DMS153 (cell line): ENCODE measurements at places on chromosomes 7 and 10.

GRCh38 chr10:103895411-103896186, 22.4 kb downstream of the STN1 start:
- DNase-seq: no peak

DNA sequence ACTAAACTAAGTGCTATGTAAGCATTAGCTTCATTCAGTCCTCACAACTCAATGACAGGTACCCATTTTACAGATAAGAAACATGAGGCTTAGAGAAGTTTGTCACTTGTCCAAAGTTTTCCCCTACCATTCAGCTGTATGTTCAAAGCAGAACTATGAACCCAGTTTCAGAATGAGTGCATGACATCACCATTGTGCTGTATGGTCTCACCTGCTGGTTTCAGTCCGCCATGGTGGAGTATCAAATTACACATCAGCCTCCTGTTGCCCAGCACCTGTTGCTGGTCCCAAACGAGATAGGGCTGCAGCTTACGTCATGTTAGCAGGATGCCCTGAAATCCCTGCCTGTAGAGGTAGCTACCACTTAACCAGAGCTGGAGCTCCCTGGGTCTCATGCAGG, 95.0 kb downstream of the DYNC1I1 start:
- peak; percentile 94 for DNase-seq

DNA sequence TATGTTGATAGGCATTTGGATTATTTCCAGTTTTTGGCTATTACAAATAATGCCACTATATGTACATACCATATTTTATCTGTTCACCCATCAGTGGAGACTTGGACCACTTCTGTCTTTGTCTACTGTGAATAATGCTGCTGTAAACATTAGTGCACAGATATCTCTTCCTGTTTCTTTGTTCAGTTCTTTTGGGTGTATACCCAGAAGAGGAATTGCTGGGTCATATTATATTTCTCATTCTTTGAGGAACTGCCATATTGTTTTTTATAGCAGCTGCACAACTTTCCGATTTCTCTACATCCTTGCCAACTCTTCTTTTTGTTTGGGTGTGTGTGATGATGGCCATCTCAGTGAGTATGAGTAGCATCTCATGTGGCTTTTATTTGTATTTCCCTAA, 218.0 kb downstream of the LRMDA start:
- no peak for DNase-seq

DNA sequence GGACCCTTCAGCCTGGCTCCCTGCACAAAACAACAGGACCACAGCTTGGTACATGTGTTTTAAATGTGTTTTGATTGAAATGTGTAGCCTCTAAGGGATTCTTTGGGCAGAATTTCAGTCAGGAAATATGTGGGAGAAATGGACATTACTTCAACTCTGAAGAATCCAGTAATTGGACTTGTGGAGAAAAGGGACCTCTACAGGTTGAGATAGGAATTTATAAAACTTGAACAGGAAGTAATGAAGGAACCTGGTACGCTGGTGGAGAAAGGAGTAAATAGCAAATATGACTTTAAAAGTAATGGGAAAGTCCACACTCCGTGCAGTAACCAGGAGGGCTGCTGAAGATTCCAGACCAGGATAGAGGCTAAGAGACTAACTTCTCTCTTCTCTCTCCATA, 220.5 kb downstream of the LHFPL3 start:
- no peak for DNase-seq

GRCh38 chr10:46286991-46287693, at the start of gene ANTXRL:
ANTXRL (plus strand) TSS chr10:46286997; CDS start chr10:46287263, 266 bp downstream.
- no peak for DNase-seq

- no peak for DNase-seq
Observed at GRCh38 chr7:37527109-37527508, 78.4 kb upstream of the ELMO1 start.

DNA sequence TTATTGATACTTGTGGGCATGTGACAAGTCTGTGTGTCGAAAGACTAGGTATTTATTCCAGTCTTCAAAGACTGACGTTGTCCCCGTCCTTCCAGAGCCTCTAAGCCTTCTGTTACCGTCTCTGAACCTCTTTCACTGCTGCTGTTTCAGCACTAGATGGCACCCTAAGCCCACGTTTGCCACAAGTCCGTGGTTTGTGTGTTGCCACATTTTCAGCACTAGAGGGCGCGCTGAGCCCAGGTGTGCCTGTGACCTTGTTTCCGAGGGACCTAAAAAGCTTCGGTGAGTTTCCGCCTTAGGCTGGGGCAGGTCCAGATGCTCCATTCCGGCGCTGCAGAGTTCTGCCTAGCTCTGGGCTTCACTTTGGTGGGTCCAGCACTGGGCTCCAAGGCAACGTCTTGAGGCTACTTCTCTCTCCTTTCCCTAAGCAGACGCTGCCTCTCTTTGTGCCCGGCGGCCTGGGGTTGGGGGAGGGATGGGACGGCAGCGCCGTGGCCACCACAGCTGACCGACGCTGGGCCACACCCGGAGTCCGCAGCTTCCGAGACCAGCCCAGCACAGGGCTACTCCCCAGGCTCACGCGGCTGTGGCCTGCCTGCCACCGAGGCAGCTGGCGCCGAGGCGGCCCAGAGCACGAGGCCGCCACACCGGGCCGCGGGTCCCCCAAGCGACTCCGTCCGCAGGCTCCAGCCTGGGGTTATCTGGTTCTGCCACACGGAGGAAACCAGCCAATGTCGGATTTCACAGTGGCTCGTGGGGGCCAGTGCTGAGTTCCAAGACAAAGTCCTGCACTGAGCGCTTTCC, 520.2 kb downstream of the REEP3 start:
- peak; percentile 48 for DNase-seq

GRCh38 chr10:18268005-18268404, 127.8 kb downstream of the CACNB2 start:
- no peak for DNase-seq

DNA sequence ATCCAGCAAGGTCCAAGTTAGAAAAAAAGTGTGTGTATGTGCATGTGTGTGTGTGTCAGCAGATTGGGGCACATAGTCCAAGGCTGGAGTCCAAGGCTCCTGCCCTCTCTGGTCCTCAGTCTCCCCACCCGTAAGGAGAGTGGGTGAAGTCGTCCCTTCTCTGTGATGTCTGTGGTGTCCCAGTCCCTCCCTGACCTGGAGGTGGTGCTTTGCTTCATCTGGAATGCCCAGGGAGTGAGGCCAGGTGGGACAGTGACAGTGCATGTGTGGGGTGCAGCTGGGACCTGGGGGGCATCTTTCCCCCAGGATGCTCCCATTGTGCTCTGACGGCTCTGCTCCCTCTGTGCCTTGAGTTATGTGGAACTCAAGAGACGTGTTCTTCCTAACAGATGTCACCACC, 18.0 kb downstream of the AQP1 start:
- DNase-seq: no peak

- no peak for DNase-seq
Observed at GRCh38 chr10:75407224-75407712, 5.7 kb upstream of the ZNF503 start.

GRCh38 chr7:29342761-29343160, 148.2 kb downstream of the CHN2 start:
- DNase-seq: no peak

DNA sequence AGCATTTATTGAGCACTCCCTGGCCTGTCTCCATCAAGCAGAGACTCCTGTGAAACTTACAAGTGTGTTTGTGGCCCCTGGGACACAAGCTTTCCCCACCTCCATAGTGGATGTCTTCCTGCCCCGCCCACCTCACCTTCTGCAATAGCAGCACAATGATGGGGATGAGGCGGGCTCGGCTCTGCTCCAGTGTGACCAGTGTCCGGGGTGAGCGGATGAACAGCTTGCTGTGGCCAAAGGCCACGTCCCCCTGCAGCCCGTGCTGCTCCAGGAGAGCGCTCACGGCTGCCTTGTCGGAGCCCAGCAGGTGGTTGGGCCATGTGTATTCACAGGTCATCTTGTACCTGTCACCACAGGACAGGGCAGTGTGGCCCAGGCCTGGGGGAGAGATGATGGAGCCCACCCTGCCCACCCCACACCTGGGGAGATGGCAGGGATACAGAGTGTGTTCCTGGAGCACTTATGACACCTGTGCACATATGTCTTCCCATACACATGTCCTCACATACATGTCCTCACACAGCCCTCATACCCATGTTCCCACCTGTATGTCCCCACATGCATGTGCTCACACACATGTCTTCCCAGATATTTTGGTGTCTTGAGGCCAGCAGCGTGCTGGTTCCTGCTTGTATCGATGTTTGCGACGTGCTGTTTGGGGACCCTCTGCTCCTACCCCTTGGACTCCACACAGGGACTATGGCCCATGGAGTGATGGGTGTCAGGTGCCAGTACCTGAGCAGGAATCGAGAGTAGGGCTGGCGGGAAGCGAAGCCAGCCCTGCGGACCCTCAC, 12.7 kb downstream of the MYO1G start:
- no peak for DNase-seq

GRCh38 chr7:21108182-21108581, 319.7 kb upstream of the SP4 start:
- DNase-seq: peak; percentile 81

GRCh38 chr10:98418665-98419468, 3.9 kb upstream of the PYROXD2 start:
- DNase-seq: no peak

DNA sequence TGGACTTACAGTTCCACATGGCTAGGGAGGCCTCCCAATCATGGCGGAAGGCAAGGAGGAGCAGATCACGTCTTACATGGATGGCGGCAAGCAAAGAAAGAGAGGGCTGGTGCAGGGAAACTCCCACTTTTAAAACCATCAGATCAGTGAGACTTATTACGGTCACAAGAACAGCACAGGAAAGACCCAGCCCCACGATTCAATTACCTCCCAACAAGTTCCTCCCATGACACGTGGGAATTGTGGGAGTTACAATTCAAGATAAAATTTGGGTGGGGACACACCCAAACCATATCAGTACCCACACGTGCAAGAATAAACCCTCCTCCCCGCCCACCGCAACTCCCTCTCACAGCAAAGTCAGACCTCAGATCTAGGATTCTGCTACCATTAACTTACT, 4.5 kb upstream of the AIFM2 start:
- DNase-seq: no peak

GRCh38 chr10:102714621-102715455, at the start of gene SFXN2:
SFXN2 (plus strand) TSS chr10:102714636; CDS start chr10:102726637, 12,001 bp downstream.
- no peak for DNase-seq

DNA sequence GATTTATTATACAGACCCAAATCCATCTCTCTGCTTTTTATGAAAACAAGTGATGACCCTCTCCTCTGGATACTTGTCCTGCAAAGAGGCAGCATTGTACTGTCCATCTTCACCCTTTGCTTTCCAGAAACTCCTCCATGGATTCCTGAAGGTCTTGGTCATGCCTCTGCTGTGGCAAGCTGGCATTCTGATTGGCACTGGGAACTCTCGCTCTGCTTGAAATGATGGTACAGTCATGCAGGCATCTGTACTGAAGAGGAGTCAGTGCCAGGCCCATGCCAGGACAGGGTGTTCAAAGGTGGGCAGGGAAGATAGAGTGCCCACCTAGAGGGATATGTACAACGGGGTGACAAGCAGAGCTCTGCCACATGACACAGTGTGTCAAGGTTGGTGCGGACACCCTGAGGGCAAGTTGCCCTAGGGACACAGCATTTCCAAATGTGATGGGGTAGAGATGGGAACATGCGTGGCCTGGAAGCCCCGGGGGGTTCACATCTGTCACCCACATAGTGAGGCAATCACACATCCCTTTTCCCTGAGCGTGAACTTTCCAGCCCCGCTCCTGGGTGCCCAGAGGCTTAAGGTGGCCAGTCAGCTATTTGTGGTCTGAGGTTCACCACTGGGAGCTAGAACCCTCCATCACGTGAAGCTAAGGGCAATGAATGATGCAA, 235.7 kb upstream of the TCERG1L start:
- no peak for DNase-seq

DNA sequence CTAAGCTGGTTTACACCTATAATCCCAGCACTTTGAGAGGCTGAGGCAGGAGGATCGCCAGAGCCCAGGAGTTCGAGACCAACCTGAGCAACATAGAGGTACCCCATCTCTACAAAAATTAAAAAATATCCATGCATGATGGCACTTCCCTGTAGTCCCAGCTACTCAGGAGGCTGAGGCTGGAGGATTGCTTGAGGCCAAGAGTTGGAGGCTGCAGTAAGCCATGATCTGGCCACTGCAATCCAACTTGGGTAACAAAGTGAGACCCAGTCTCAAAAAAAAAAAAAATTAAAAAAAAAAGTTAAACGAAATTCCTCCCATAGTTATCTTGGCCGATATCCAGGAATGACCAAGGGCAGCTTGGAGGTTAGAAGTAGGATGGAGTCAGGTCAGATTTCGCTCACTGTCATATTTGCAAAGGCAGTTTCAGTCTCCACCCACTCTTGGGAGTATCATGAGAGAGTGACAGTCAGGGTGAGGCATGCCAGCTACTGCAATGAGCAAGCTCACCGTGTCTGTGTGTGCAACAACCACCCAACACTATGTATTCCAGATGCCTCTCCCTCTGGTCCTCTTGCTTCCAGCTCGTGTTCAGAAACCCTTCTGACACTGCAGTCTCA, 6.0 kb upstream of the ZDHHC4 start:
- no peak for DNase-seq

DNA sequence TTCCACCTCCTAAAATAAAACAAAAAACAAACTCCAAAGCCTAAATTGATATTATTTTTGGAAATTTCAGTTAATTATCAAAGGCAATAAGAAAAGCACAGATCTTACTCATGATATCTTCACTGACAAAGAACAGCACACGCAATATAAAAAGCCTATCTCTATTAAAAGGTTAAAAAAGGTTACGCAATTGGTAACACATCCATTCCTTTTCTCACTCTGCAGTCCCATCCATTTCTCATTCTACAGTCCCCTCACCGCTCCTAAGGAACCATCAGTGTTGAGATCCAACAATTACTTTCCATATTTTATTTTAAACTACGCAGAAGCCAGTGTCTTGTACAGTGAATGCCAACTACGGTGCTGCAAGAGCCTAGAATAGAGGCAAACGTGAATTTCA, 1.3 kb downstream of the SEC61G start:
- DNase-seq: no peak

- DNase-seq: no peak
Observed at GRCh38 chr7:120920591-120921274, 29.8 kb upstream of the ING3 start.

- DNase-seq: no peak
Observed at GRCh38 chr10:79390551-79391229, 43.4 kb downstream of the PPIF start.

- DNase-seq: no peak
Observed at GRCh38 chr10:22426653-22427052, 81.4 kb downstream of the SPAG6 start.

DNA sequence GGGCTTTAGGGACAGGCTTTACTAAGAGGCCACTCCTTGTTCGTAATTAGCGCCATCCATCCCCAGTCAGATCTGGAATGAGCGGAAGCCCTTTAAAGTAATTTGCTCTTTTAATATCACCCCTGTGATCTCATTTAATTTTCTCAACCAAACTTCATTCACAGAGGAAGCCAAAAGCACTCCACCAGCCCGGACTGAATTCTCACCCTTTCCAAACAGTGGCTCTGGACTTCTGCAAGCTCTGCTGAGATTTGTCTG, 43.1 kb downstream of the UNC5B start:
- no peak for DNase-seq

GRCh38 chr10:69464801-69465401, 13.6 kb downstream of the TSPAN15 start:
- DNase-seq: no peak

GRCh38 chr7:92843034-92843760, 6.8 kb upstream of the CDK6 start:
- DNase-seq: no peak
